Epithelial cell of umbilical artery (primary cell): ENCODE measurements at places on chromosomes 16 and 17. TPM values are rescaled to one million over a fixed set of nuclear protein-coding genes. Genes with fewer than 3 reads are reported as not detected.

The PERCC1 gene
- not detected in 2 replicates for total RNA-seq

The ABAT gene
- total RNA-seq = 0.91 and 1.3 TPM in 2 replicates

The AHSP gene
- total RNA-seq = not detected in 2 replicates

The UMOD gene
- total RNA-seq = not detected in 2 replicates

The KRT9 gene
- total RNA-seq = not detected in 2 replicates

The CCT6B gene
- 0.32 TPM in 1 of 2 replicates, not detected in the other for total RNA-seq

The ZSCAN10 gene
- not detected in 2 replicates for total RNA-seq

The C16orf87 gene
- 8.1 and 13.7 TPM in 2 replicates for total RNA-seq

The NRN1L gene
- not detected in 2 replicates for total RNA-seq

The ENPP7 gene
- not detected in 2 replicates for total RNA-seq

The GPR139 gene
- not detected in 2 replicates for total RNA-seq

The PRAC1 gene
- total RNA-seq = not detected in 2 replicates

The AOC2 gene
- 0.32 and 0.46 TPM in 2 replicates for total RNA-seq

The KRTAP16-1 gene
- total RNA-seq = not detected in 2 replicates

The GLTPD2 gene
- total RNA-seq = not detected in 2 replicates

The ZG16 gene
- under 0.01 TPM in 1 of 2 replicates, not detected in the other for total RNA-seq

The AKAP10 gene
- 13.6 and 17.0 TPM in 2 replicates for total RNA-seq

The SDK2 gene
- not detected in 2 replicates for total RNA-seq

The SMIM5 gene
- total RNA-seq = under 0.01 TPM in 1 of 2 replicates, not detected in the other

The ABCC3 gene
- total RNA-seq = 1.6 and 3.3 TPM in 2 replicates

The C17orf113 gene
- 0.15 and 0.32 TPM in 2 replicates for total RNA-seq

The NXN gene
- total RNA-seq = 25.7 and 38.6 TPM in 2 replicates
